ENCODE measurements at places on chromosomes 2 and 18.

- DNase-seq: no peak
Observed at GRCh38 chr18:11146947-11147345, 2.4 kb downstream of the PIEZO2 start.

GRCh38 chr2:100224988-100225710 is 82.8 kb upstream of the AFF3 start:
- no peak for DNase-seq

DNA sequence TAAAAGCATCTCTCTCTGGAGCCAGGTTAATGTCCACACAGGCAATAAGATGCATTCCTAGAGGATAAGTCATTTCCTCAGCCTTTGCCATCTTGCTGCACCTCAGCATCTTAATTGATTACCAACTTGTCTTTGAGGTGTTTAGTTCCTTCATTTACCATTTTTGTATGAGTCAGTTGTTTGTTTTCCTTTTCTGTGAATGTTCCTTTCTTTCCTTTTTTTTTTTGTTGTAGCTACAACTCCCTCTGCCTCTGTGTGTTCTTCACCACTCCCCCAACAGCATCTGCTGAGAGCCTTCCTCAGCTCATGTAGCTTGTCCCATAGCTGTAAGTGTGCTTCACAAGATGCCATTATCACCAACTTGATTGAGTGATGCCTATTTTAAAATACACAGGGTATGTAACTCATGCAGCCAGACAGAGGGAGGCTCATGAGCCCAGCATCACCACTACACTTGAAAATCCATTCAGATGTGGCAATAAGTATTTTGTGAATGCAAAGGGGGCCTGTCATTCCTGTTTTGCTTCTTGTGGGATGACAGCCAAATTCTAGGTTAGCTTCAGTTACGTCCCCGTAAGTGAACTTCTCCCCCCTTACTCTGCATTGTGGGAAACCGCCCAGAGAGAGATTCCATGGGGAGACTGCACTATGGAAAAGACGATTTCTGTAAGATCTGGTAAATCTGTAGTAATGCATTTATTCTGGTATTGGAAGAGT is 315.9 kb upstream of the ZEB2 start:
- DNase-seq: no peak

DNA sequence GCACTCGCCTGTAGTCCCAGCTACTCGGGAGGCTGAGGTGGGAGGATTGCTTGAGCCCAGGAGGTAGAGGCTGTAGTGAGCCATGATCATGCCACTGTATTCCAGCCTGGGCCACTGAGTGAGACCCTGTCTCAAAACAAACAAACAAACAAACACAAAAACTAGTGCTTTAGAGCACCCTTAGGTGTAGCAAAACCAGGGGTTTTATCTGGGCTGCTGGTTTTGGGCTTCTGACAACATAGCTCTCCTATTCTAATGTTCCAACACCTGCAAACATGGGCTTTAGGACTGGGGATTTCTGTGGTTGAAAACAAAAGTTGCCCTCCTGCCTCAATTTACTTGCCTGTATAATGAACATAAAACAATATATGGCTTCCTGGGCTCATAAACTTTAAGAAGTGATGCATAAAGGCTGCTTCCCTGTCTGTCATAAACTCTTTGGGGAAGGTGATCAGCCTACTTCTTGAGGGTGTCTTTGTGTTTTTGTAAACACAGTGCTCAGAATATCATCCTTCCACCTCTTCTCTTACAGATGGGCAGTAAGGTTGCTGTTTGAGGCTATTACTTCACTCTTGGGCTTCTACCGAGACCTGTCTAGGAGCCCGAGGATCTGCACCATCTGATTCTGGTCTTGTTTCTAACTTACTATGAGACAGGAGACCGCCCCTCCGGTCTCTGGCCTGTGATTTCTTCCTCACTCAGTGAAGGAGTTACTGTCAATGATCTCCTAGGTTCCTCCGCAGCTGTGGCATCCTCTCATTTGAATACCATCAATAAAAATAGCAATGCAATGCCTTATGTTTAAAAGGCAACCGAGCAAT is 246.5 kb downstream of the MYCN start:
- no peak for DNase-seq

- DNase-seq: no peak
Observed at GRCh38 chr2:230234122-230234722, 8.7 kb downstream of the SP140 start.

- no peak for DNase-seq
Observed at GRCh38 chr2:227474410-227474809, 2.5 kb downstream of the AGFG1 start.

- no peak for DNase-seq
Observed at GRCh38 chr2:18237298-18237697, 323.2 kb downstream of the RDH14 start.

DNA sequence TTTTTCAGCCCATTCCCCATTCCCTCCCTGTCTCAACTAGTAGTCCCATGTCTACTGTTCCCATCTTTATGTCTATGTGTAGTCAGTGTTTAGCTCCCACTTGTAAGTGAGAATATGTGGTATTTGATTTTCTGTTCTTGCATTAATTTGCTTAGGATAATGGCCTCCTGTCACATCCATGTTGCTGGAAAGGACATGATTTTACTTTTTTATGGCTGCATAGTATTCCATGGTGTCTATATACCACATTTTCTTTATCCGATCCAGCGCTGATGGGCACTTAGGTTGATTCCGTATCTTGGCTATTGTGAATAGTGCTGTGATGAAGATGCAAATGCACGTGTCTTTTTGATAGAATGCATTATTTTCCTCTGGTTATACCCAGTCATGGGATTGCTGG is 21.7 kb upstream of the ITGA6 start:
- no peak for DNase-seq

DNA sequence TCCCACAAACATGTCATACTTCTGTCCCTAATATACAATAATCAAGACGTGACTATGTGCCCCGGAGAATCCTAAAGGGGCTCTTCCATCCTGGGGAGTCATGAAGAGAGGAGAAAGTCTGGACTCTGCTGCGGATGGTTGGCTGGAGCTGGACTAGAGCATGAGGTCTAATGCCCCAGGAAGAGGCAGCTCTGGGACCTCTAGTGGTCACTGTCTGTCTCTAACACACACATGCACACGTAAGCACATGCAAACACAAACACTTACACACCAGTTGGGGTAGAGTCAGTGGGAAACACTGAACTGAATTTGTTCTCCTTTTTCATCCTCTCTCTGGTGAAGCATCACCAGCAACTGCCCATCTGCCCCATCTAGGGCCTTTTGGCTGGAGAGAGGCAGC is 271.6 kb downstream of the TDRD15 start:
- peak; percentile 53 for DNase-seq

DNA sequence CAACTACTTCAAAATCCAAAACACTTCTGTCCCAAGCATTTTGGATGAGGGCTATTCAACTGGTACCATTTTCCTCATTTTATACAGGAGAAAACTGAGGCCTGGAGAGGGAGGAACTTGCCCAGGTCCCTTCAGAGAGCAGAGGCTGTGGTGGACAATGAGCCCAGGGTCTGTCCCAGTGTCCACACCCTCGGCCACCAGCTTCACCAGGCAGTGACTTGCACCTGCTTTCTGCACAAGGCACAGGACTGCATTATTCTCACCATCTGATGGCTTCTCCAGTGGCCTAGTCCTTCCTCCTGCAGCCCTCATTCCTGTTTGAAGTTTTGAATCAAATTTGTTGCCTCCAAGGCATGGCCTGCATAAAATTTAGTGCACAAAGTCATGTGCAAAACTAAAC is 53.3 kb downstream of the RNF144A start:
- DNase-seq: no peak

- DNase-seq: no peak
Observed at GRCh38 chr2:231640241-231640640, 47.6 kb downstream of the TEX44 start.

DNA sequence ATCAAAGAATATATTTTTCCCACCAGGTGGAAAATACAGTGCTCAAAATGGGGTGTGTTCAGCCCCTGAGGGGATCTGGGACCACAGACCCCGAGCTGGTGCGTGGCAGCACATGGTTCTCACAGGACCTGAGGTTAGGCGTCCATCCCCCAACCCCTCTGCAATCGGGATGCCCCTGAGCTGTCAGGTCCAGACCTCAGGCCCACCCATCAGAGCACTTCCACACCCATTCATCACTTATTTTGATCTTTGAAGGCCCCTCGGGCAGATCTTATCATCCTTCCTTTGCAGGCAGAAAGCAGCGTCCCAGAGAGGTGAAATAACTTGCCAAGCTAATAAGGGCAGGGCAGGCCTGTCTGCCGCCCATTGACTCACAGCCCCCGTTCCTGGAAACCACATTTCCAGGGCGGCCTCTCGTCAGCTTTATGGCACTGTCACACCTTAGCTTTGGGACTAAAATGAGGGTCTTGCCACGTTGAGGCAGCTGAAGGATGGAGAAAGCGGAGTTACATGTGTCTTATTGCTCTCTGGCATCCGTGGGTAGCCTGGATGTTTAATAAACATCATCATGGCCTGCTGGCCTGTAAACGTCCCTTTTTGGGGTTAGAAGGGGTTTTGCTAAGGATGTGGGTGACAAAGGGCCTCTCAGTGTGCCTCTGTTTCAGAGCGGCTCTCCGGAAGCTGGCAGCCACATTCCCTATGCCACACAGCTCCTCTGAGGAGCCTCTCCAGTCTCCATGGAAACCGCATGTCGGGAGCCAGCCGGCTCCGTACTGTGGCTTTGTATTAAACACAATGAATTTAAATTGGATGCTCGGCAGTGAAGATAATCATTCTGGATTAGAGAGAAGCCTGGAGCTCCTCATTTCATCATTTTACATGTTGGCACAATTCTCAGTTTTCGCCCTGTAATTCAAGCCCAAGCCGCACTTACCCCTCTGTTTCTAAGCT is 58.3 kb upstream of the MAPRE3 start:
- peak; percentile 89 for DNase-seq

DNA sequence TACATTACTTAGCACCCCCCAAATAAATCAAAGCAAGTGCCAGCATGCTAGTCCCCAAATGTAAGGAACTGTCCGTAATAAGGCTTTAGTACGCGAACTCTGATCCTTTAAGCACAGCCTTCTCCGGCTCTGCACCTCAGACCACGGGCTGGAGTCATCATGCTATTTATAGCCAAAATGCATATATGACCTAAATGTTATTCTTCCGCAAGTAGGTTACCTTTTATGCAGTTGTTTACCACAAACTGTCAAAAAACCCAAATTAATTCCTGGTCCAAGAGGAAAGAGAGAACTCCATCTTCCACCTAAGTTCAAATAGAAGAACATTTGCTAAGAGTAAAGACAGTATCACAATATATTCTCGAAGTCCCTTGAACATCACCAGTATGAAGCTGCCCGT is 42.7 kb downstream of the ZNF516 start:
- no peak for DNase-seq

GRCh38 chr18:11906176-11906575 is 1.9 kb downstream of the MPPE1 start:
- no peak for DNase-seq

GRCh38 chr2:176147800-176148496 is 3.4 kb upstream of the HOXD4 start:
- no peak for DNase-seq

DNA sequence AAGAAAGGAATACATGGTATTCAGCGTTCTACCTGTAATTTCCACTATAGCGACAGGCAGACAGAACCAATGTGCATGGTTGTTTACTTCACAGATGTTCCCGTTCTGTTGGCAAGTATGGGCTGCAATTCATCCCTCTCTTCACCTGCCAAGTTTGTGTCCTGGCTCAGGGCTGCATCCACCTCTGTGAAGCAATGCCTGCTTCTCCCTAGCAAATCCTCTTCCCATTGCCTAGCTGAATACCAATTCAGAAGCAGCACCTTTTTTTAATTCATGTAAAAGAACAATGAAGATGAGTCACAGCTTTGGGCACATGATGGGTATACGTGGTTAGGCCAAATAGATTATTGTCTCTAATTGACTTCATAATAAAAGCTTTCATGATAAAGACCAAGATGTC is 54.7 kb upstream of the LRATD1 start:
- no peak for DNase-seq

DNA sequence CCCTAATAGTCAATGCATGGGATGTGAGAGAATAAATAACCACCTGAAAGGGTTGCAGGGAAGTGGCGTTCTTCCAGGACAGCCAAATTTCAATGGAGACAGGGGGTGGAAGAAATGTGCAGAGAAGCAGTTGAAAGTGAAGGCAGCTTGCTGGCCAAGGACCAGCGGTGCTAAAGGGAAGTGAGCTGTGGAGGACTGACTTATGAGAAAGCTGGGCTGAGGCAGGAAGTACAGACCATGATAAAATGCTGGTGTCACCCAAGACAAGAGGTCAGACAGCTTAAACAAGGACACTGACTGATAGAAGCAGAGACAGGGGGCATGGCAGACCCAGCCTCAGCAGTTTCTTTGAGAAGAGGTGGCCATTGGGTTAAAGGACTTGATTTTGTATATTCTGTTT is 106.7 kb downstream of the DTNB start:
- DNase-seq: no peak

GRCh38 chr18:29838556-29838955 is 1204.0 kb downstream of the DSC3 start:
- no peak for DNase-seq

GRCh38 chr18:61669320-61669719 is 223.5 kb downstream of the RNF152 start:
- DNase-seq: no peak

GRCh38 chr18:54284535-54284934 is 15.2 kb downstream of the POLI start:
- DNase-seq: no peak

- peak; percentile 36 for DNase-seq
Observed at GRCh38 chr2:197088694-197089093, 162.2 kb upstream of the PGAP1 start.

DNA sequence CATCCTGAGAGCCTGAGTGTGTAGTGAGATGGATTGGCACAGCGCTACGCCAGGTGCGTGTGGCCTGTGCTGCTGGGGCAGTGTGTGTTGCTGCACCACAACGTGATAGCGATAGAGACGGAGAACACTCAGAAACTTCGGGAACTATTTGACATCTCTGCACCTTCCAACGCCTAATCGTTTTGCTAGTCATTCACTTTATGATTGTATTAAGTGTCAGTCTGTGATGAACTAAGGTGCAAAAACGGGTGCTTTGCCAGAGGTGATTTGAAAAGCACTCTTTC is 26.0 kb upstream of the IGFBP2 start:
- no peak for DNase-seq

GRCh38 chr2:208571764-208572131 is 165.2 kb downstream of the PTH2R start:
- DNase-seq: no peak

DNA sequence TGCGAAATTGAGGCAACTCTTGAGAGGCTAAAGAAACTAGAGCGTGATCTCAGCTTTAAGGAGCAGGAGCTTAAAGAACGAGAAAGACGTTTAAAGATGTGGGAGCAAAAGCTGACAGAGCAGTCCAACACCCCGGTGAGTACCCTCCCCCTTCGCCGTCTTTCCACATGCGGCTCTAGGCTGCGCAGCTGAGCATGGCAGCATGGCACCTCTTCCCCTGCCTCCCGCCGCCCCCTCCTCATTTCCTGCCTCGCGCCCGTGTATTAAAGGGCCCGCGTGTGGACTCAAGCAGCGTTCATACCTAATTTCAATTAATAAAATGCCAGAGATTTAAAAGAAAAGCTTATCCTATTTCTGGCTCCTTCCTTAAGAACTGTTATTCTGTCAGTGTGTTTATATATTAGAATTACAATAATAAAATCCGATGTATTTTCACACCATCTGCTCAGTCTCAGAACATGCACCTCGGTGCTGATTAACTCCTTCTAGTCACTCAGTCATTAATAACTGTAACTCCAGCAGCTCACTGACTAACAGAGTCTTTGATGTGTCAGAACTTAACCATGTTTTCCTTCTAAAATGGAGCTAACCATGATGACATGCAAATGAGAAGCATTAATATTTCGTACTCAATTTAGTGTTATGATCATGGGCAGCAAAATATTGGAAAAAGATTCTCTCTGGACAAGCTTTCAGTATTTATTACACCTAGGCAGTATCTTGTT is 137.4 kb upstream of the CDCA7 start:
- DNase-seq: no peak
